AML-193 (cell line): ENCODE measurements at places on chromosomes 5 and 9.

- DNase-seq = no peak
These were observed 19.4 kb upstream of the LCP2 start for GRCh38 chr5:170316937-170317336.

- no peak for DNase-seq
These were observed 220.6 kb upstream of the EDIL3 start for GRCh38 chr5:84605241-84605640.

GRCh38 chr9:76267284-76267652, 127.0 kb downstream of the RFK start:
- no peak for DNase-seq

DNA sequence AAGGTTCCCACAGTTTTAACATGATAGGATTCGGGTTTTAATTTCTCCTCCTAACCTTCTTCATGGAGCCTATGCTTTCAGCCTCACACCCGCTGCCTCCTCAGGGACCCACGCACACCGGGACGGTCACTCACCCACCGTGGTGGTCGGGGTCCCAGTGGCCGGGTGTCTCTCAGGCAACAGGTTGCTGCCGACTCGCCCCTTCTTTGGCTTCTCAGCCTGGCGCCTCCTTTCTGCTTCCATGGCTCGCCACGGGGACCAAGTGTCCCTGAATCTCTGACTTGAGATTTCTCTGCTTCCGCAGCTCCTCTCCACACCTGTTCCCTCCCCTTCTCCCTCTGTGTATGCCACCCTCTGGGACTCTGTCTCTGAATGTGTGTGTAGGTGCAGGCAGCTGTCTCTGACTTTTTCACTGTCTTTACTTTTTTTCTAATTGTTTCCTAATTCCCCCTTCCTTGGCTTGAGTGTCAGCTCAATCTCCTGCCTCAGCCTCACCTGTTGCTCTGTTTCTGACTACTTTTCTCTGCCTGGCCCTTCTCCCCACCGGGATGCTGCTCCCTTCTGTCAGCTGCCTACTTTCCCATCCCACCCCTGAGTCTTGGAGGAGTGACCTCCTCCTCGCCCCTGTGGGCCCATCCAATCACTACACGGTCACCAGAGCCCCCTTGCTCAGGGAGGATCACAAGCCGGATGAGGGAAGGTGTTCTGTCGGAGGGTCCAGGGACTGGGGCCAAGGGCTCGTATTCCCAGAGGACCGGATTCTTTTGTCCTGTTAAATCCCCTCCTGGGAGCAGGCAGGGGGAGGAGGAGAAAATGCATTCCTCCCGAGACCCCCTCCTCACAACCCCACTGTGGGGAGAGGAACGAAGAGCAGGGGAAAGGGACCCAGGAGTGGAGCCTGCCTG, at the start of gene PROP1:
TSS of gene PROP1 (minus strand) at position 552 of the 905 bp plus-strand sequence. CDS start at position 243, 309 bp downstream.
- no peak for DNase-seq

GRCh38 chr9:92706218-92706940, 36.4 kb upstream of the IPPK start:
- DNase-seq = peak; percentile 50

DNA sequence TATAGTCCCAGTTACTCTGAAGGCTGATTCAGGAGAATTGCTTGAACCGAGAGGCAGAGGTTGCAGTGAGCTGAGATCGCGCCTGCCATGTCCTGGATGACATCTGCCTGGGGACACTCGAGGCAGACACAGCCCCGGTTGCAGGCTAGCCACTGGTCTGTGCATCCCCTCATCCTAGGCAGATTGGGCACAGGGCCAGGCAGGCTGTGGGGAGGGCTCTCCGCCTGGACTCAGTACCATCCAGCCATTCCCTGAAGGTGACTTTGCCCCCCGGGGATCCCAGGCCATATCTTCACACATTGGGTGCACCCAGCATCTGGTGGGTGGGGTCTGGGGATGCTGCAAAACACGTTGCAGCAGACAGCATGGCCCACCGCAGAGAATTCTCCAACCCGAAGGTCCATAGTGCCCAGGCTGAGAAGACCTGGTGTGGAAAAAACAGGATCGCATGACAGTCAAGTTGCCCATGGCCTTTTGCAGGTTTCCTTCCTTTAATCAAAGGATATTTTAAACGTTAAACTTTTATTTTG, 50.9 kb upstream of the SUSD3 start:
- DNase-seq = no peak

DNA sequence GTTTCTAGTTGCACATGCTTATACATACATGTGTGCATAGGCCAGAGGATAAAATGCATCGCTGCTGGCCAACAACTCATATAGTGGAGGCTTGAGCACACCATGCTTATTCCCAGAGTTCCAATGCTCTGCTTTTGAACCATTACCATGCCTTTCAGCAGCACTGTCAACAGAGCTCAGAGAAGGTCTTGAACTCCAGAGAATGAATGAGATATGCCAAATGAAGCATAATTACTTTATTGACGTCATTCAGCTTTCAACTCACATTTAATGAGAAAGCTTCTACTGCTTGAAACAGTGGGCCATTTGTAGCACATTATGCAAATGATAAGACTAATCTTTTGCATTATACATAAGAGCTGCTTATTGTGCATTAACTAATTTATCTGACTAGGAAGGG, 765.3 kb upstream of the GRAMD2B start:
- no peak for DNase-seq

DNA sequence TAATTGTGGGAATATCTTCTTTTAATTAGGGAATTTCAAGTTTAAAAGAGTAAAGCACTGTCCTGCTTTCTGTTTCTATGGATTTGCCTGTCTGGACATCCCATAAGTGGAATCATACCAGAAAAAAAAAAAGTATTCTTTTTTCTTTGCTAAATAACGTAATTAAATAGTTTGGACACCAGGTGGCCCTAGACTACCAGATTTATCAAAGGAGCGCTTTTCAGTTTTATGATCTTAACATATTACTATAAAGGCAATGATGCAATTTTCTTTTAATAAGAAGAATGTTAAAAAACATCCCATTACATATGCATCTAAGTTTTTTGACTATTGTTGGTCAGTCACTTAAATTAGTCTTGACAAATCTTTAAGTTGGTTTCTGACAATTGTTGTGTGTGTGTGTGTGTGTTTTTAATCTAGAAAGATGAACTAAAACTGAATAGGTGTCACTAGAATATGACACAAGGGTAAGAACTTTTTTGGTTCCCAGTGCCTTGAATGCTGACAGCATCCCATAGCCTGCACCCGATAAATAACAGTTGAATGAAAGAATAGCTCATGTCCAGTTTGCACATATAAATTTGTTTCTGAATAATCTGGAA, 49.5 kb downstream of the C5orf22 start:
- peak; percentile 18 for DNase-seq

GRCh38 chr5:164518067-164518740, 1012.8 kb downstream of the MAT2B start:
- DNase-seq = no peak
